SJCRH30 (cell line): ENCODE measurements at places on chromosomes 13 and 19.

- DNase-seq = no peak
Measured at GRCh38 chr13:46396341-46396740, 9.3 kb upstream of the RUBCNL start.

DNA sequence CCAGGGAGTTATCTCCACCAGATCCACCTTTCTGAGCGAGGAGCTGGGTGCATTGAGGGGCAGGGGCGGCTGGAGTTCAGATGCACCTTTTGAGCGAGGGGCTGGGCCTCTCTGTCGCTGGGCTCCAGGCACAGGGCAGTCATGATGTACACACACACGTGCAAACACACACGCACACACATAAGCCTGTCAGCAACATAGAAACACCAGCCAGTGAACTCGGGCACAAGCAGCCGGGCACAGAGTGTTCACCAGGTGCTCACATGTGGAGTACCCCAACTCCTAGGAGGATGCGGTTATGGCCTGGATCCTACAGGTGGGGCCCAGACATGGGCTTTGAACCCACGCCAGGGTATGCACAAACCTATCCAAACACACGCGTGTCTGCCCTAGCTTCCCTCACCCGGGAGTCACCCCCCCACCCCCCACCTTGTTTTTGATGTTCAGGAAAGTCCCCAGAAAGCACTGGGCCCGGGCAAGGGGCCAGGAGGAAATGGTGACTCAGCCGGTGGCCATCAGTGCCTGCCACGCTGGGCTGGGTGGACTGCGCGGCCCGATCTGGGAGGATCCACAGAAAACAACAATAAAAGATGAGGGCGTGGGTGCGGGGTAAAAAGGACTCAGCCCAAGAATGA is 13.3 kb downstream of the ARRDC2 start:
- no peak for DNase-seq

GRCh38 chr13:79307866-79308298 is 98.2 kb downstream of the RBM26 start:
- DNase-seq = peak; percentile 52

DNA sequence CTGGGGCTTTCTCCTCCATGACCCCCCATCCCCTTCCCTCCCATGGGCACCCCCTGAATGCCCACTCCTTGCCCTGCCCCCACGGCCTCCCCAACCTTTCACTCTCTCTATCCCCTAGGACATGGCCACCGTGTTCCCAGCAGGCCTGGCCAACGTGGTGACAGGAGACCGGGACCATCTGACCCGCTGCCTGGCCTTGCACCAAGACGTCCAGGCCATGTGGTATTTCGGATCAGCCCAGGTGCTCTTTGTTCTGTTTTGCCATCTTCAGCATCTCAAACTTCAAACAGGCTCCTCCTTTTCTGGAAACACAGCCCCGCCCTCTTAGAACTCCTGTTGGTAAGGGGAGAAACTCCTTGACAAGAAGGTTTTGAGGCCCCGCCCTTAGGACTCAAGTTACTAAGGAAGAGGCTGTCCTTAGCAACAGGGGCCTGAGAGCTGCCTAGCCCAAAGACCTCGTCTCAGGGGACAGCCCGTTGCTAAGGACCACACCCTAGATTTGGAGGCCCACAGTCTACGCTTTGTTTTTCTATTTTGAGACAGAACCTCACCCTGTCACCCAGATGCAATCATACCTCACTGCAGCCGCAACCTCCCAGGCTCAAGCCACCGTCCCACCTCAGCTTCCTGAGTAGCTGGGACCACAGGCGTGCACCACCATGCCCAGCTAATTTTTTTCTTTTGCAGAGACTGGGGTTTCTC is 5.1 kb upstream of the FLT3LG start:
- DNase-seq = peak; percentile 85

GRCh38 chr19:45058622-45059159 is 17.6 kb downstream of the ZNF296 start:
- no peak for DNase-seq

GRCh38 chr13:20796791-20797508 is 23.2 kb upstream of the EEF1AKMT1 start:
- no peak for DNase-seq

DNA sequence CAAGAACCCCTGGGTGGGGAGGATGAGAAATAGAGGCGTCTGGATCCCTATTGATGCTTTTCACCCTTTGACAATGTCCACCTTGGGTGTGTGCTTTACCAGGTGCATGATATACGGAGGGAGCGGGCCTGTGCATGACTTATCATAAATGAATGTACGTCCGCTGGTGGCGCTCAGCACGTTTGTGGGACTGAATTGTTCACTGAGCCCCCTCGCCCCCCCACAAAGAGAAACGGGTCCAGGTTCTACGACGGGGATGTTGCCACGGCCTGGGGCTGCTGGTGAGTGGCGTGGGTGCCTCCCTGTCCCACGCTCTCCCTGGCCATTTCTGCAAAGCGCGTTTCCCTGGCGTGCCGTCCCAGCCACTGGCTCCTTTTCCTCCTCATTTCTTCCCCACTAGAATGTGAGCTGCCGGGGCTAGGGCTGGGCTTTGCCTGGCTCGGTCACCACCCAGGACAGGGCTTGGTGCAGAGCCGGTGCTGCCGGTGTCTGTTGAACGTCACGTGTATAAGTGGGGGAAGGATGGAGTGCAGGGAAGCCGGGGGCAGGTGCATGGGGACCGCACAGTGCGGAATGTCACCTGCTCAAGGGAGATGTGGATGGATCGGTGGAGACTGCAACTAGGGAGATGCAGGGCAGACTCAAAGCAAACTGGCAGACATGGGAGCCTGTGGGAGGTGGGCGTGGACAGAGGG is 21.6 kb downstream of the LRRC4B start:
- no peak for DNase-seq

- no peak for DNase-seq
Measured at GRCh38 chr19:45464852-45465441, 2.8 kb upstream of the FOSB start.

- DNase-seq = no peak
Measured at GRCh38 chr13:51249770-51250741, 27.9 kb downstream of the FAM124A start.

GRCh38 chr19:45069056-45069455 is 7.2 kb downstream of the ZNF296 start:
- peak; percentile 23 for DNase-seq

DNA sequence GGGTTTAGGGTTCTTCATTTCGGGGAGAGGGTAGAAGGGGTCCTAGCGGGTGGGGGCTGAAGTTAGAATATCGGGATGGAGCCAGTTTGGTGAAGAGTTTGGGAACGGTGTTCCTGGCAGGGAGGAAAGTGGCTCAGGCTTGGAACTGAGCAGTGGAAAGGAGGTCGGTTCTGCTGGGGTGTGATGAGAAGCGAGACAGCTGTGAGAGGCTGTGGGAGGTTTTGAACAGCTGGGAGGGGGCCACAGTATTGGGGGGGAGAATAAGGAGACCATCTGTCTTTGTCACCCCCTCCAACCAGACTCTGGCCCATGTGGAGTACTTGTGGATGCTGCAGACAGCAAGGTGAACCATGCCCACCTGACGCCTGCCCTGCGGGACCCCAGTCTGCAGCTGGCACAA is 1.0 kb upstream of the TM6SF2 start:
- peak; percentile 49 for DNase-seq

DNA sequence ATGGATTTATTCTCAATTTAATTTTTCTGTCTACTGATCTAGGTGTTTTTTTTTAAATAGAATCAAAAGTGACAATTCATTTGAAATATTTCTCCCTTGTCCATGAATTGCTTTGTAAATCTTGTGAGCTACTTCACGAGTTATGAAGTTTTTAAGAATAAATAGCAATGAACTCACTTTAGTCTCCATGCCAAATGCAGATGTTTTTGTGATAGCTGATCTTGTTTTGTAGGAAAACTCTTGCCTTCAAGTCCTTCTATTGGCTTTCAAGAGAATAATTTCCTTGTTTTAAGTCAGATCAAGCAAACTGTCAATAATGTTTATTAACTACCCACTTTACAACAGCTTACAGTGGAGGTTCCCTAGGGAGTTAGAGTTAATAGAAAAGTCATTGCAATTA is 99.8 kb downstream of the ITGBL1 start:
- no peak for DNase-seq

DNA sequence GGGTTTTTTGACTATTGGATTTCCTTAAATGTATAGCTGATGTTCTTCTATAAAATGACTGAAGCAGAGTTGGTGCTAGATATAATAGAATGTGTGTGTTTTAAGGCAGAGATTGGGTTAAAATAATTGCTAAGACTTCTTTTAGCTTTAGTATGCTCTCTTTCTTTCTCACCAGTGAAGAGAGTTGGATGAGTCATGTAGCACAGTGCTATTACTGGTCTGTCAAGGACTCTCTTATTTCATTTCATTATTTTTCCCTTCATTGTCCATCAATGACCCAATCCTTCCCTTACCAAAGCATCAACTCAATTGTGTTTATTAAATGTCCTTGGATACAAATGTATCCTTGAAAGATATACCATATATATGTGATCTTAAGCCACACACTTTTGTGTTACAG is 268.9 kb downstream of the IRS2 start:
- no peak for DNase-seq

DNA sequence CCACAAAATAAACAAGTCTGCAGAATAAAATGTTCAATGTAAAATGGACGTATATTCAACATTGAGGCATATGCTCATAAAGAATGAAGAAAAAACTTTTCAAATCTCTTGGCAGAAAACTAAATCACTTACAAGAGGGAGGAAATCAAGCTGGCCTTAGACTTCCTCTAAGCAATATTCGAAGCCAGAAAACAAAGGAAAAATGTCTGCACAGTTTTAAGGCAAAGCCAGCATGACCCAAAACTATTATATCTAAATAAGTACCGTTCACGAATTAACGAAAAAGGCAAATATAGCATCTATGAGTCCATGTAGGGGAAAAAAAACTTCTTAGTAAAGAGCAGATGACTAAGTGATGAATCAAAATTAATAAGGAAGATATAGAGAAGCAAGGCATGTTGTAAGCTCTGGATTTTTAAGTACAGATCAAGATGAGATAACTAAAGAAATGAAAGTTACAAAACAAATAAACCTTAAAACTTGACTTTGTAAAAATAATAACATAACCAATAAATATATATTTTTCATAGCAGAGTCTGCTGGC is 101.3 kb downstream of the KCNRG start:
- no peak for DNase-seq

DNA sequence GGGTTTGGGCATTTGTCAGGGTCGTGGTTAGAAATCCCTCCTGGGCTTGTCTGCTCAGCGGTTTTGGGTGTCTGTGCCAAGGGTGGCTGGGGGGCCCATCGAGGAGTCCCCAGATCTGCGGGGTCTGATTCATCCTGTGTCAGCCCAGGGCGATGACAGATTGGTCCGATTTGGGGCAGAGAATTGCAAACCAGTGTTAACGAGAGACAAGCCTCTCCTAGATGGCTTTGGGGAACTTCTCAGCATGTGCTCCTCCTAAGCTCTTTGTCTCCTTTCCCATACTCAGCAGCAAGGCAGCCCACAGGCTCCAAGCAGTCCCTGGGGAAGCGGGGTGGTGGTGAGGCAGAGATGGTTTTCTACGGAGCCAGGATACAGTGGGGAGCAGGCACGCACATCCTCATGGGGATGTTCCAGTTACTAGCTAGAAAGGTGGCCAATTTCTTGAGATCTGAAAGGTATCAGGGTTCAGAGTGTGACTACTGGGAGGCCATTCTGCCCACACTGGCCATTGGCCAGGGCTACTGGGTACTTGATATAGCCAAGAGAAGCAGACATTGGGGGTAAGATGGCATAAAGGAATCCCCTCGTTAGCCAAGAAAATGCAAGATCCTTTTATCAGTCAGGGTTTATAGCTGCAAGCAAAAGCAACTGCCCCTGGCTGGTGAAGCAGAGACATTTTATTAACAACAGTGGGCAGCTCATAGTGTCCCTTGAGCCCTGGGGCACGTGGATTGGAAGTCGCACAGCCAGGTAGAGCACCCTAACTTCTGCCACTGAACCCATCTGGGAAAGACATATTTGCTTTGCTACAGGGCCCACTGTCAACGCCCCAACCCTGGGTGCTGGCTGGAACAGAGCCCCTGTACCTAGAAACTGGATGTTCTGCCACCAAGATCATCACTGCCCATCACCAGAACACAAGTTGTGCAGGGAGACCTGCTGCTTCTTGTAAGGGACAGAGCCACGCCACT is 63.6 kb downstream of the RGCC start:
- no peak for DNase-seq

- DNase-seq = peak; percentile 10
Measured at GRCh38 chr19:34269968-34270621, 15.7 kb downstream of the GARRE1 start.

DNA sequence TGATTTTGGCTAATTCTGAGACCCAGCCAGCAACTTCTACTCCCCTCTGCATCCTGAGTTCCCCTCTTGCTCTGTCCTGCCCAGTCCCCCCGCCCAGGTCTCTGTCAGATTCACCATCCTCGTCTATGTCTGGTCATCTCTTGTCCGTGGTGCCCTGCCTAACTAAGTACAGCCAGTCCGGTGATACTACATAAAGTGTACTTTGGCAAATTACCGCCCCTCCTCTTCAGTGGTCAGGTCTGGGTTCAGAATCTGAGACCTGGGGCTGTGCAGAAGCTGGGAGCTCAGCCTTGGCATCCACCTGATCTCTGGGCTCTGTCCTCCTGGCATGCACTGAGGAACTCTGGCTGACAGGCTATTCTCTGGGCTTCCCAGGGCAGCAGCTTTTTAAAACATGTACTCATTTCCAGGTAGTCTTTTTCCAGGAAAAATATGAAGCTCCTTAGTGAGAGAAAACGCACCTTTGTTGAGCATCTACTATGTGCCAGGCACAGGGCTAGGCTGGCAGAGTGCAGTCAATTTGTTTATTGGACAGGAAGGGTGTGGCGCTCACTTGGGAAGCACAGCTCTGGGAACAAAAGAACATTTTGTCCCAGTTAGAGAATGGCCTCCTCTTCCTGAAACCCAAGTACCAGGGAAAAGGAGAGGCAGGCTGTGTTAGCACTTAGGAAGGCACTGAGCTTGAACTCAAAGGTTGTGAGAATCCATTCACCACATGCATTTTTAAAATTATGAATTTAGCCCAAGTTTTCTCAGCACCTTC is 88.9 kb downstream of the TSHZ3 start:
- no peak for DNase-seq

DNA sequence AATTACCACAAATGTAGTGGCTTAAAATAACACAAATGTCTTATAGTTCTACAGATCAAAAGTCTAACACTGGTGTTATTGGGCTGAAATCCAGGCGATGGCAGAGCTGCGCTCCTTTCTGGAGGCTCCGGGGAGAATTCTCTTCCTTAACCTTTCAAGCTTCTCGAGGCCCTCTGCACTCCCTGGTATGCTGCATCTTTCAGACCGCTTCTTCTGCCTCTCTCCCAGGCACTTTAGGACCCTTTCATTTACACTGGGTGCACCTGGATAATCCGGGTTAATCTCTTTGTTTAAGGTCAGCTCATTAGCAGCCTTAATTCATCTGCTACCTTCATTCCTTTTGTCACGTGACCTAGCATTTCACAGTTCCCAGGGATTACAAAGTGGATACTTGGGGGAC is 211.3 kb upstream of the RFC3 start:
- no peak for DNase-seq

- DNase-seq = no peak
Measured at GRCh38 chr19:49216071-49216470, 58.5 kb downstream of the TRPM4 start.

DNA sequence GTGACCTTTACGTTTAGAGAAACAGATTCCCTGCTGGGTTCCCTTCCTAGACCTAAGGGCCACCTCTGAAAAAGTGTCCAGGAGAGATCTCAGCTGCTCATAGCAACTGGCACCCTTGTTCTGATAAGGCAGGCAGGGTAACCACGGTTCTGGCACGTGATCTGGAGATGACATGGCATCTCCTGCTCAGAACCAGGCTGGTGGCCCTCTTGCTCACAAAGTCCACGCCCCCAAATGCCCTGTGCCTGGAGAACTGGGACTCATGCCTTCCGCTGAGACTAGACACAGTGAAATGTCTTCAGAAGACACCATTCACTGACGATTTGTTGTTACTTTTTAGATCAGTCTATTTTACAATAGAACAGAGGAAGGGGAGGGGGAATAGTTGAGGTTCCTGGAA is 174.1 kb downstream of the ZNF536 start:
- no peak for DNase-seq
